ENCODE measurements at places on chromosomes 3 and 15.

DNA sequence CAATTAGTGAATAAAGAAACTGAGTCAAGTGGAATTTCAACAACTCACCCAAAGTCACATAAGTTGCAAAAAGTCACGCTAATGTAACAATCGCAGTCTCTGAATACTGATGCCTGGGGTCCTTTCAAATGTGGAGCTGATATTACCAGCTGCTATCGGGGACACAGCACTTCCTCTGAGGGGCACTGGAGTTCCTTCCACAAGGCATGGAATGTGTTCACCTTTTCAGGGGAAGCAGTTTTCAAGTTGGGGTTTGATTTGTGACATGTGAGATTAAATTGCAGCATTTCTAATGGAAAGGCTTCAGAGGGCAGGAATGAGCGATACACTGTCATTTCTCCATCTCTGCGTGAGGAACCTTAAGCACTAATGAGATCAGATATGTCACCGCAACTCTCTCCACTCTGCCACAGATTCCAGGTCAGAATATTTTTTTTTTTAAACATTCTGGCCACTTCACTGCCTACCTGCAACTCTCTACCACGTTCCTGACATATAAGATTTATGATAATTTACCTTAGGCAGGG lies 807.2 kb upstream of the CFAP20DC start:
- no peak for DNase-seq

GRCh38 chr3:117282566-117282965 lies 573.0 kb downstream of the TUSC7 start:
- no peak for DNase-seq

DNA sequence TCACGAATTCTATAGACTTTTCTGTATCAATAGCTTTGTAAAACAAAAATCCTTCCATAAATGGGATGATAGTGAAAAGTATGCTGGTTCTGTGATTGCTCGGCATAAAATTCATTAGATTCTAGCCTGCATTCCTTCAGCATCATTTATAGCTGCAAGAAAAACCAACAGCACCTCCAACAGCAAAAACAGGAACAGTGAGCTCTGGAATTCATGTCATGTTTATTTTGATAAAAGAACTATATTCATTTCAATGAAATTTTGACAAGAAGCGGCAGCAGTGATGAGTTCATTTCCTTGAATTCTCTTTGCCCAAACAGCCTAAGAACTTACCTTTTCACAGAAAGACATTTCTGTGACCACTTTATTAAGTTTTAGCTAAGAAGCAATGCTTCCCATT lies 515.2 kb upstream of the CCDC54 start:
- DNase-seq, result peak; percentile 60

GRCh38 chr3:185720326-185720725 lies 104.5 kb downstream of the IGF2BP2 start:
- DNase-seq, result no peak

- DNase-seq, result peak; percentile 88
These were observed 15.7 kb downstream of the CIDEC start for GRCh38 chr3:9864200-9864927.

- no peak for DNase-seq
These were observed 3.7 kb downstream of the NR2F2 start for GRCh38 chr15:96334017-96334704.

GRCh38 chr3:82355228-82355627 lies 593.8 kb upstream of the GBE1 start:
- DNase-seq, result no peak

DNA sequence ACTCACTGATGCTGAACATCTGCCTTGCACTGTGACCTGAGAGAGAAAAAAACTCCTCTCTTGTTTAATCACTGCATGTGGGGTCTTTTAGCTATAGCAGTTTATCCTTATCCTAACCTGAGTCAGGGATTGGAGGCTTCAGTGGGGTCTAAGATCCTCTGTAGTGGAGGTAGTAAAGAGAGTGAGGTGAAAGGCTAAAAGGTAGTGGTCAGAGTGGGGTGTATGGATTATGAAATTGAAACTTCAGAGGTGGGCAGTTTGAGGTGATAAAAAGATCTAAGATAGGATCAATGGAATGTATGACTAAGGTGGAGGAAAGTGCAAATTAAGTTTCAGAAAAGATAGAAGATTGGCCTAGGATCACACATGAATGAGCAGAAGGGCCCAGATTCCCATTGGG lies 36.5 kb downstream of the DET1 start:
- no peak for DNase-seq

DNA sequence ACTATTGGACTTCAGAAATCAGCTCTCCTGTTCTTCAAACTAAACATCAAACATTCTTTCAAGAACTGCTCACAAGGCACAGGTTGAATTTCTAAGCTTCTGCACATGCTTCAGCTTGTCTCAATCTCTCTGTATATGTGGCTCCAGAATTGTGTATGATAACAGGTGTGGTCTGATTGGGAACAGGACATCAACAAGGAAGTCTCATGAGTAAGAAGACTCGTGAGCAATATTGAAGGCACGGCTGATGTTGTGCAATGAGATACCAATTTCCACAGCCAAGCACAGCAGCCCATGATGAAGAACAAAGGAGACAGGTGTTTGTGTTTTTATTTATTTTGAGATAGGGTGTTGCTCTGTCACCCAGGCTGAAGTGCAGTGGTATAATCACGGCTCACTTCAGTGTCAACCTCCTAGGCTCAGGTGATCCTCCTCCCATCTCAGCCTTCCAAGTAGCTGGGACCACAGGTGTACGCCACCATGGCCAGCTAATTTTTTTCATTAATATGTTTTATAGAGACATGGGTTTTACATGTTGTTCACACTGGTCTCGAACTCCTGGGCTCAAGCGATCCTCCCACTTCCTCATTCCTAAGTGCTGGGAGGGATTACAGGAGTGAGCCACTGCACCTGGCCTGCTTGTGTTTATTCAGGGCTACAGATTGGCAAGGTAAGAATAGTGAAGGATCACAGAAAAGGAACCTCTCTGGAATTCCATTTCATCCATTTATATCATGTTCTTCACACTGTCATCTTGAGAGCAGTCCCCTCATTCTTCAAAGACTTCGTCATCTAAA lies 32.2 kb upstream of the ABHD17C start:
- no peak for DNase-seq

DNA sequence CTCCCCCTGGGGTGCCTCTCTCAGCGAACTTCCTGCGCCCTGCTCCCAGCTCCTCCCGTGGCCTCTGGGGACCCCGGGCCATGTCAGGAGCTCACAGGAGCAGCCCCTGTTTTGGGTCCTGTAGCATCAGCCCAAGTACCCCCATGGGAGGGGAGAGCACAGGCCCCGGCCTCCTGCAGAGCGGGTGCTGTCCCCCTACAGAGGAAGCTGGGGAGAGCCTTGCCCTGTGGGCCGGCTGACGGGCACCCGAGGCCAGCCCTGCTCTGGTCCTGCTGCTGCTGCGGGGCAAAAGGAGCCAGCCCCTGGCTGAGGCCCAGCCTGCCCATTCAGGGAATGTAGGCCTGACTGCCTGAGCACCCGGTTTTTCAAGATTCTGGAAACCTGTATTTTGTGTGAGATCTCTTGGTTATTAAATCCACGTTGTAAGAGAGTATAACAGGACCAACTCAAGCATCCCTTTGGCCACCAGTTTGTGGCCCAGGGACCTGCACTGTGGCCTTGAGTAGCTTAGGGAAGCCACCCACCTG lies 12.4 kb downstream of the PLXNA1 start:
- peak; percentile 42 for DNase-seq

- peak; percentile 54 for DNase-seq
These were observed 279.0 kb downstream of the LPP start for GRCh38 chr3:188432802-188433520.

GRCh38 chr3:113232342-113232741 lies 21.0 kb downstream of the BOC start:
- no peak for DNase-seq

GRCh38 chr3:13876451-13877100 lies 3.3 kb downstream of the WNT7A start:
- DNase-seq, result no peak

GRCh38 chr3:149266736-149267135 lies 45.1 kb upstream of the CP start:
- DNase-seq, result no peak

DNA sequence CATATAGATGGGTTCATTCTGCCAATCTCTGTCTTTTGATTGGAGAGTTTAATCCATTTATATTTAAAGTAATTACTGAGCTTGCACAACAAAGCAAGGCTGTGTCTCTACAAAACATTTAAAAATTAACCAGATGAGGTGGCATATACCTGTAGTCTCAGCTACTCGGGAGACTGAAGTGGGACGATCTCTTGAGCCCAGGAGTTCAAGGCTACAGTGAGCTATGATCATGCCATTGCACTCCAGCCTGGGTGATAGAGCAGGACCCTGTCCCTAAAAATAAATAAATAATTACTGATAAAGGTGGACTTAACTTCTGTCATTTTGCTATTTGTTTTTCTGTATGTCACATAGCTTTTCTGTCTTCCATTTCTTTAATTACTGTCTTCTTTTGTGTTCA lies 78.1 kb downstream of the PDE8A start:
- no peak for DNase-seq

GRCh38 chr3:123067689-123068600 lies 1.1 kb downstream of the PDIA5 start:
- DNase-seq, result no peak

GRCh38 chr3:128094295-128095151 lies 29.1 kb downstream of the RUVBL1 start:
- no peak for DNase-seq

DNA sequence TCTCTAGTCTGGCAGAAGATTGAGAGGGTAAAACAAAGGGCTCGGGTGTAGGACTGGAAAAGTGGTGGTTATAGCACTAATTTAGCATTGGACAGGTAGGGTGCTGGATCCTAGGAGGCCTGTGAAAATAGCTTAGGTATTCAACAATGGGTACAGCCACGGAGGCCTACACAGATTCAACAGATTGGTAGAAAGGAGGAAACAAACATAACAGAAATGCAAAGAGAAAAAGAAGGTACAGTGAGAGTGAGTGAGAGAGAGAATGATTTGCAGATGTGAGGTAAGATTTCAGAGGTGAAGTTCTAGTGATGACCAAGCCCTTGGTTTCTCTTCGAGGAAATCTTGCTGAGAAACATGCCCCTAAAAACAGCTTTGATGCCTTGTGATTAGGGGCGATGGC lies 37.9 kb downstream of the ADIPOQ start:
- DNase-seq, result no peak
